ENCODE measurements at places on chromosomes 1 and 21. TPM values are rescaled to one million over a fixed set of nuclear protein-coding genes. Genes with fewer than 3 reads are reported as not detected.

The TMEM269 gene
- not detected for total RNA-seq

The ZBTB37 gene
- total RNA-seq: 9.7 TPM

The C1QB gene
- total RNA-seq: not detected

The NBPF6 gene
- not detected for total RNA-seq

The TAS1R3 gene
- total RNA-seq: not detected

The MMEL1 gene
- under 0.01 TPM for total RNA-seq

The DYNLT4 gene
- not detected for total RNA-seq

The KCNJ6 gene
- total RNA-seq: under 0.01 TPM

The SLC1A7 gene
- total RNA-seq: not detected

The RHCE gene
- 0.54 TPM for total RNA-seq

The RGS4 gene
- 635 TPM for total RNA-seq

The GSTM5 gene
- total RNA-seq: 0.28 TPM

The SHISA4 gene
- total RNA-seq: 10.0 TPM

The ANKRD34A gene
- total RNA-seq: 0.56 TPM

The SYT2 gene
- total RNA-seq: under 0.01 TPM

The CRNN gene
- total RNA-seq: not detected

The MYCL gene
- 0.72 TPM for total RNA-seq

The COL9A2 gene
- 0.56 TPM for total RNA-seq

The IKBKE gene
- 21.4 TPM for total RNA-seq

The HPCA gene
- not detected for total RNA-seq

The TTC34 gene
- under 0.01 TPM for total RNA-seq

The SMPDL3B gene
- not detected for total RNA-seq

The DNAH14 gene
- 2.7 TPM for total RNA-seq

The SLAMF8 gene
- not detected for total RNA-seq

The FCGR2B gene
- total RNA-seq: not detected

The CFAP107 gene
- total RNA-seq: not detected

The PGLYRP3 gene
- total RNA-seq: not detected

The DPT gene
- total RNA-seq: not detected

The APOBEC4 gene
- total RNA-seq: not detected

The LRRC71 gene
- total RNA-seq: not detected

The FAM3B gene
- not detected for total RNA-seq

The PLA2G2F gene
- total RNA-seq: not detected

The HMGN1 gene
- 234 TPM for total RNA-seq

The OBSCN gene
- total RNA-seq: 4.1 TPM

The PM20D1 gene
- total RNA-seq: not detected

The LCE3E gene
- total RNA-seq: not detected

The CAMK1G gene
- total RNA-seq: 0.83 TPM

The SGIP1 gene
- 27.1 TPM for total RNA-seq

The FCGR3B gene
- total RNA-seq: not detected

The ST6GALNAC3 gene
- total RNA-seq: 0.56 TPM

The GBP3 gene
- total RNA-seq: 50.0 TPM

The RNU1-3 gene
- under 0.01 TPM for total RNA-seq

The KRTAP19-1 gene
- total RNA-seq: not detected

The FAM163A gene
- total RNA-seq: not detected

The NUDT4B gene
- total RNA-seq: 19.9 TPM

The CHODL gene
- total RNA-seq: under 0.01 TPM

The MAB21L3 gene
- not detected for total RNA-seq

The AMPD1 gene
- total RNA-seq: not detected

The PPCS gene
- 8.2 TPM for total RNA-seq

The FGR gene
- total RNA-seq: not detected

The GJA8 gene
- total RNA-seq: not detected

The FCMR gene
- total RNA-seq: not detected

The EBNA1BP2 gene
- 135 TPM for total RNA-seq

The GALE gene
- total RNA-seq: 31.7 TPM

The RGS1 gene
- total RNA-seq: not detected

The ERRFI1 gene
- 106 TPM for total RNA-seq

The SLAMF9 gene
- total RNA-seq: 0.28 TPM

The LORICRIN gene
- total RNA-seq: not detected
